Effector memory CD8-positive, alpha-beta T cell (primary cell): ENCODE measurements at places on chromosomes 5 and 9.

DNA sequence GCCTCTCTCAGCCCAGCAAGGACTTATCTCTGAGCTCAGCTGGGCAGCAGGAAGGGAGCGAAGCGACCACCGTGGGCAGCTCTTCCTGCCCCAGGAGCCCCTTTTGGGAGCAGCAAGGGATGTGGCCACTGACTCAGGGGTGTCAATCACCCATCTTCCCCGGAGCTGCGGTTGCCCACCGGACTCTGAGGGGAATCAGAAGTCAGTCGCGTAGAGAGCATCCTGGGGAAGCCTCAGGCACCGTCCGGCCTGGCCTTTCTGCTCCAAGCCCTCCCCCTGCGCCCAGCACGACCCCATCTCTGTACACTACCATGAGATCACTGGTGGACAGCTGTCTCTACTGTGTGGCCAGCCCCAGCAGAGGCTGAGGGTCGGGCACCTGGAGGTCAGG is 24.6 kb downstream of the GFI1B start:
- DNase-seq: no peak

DNA sequence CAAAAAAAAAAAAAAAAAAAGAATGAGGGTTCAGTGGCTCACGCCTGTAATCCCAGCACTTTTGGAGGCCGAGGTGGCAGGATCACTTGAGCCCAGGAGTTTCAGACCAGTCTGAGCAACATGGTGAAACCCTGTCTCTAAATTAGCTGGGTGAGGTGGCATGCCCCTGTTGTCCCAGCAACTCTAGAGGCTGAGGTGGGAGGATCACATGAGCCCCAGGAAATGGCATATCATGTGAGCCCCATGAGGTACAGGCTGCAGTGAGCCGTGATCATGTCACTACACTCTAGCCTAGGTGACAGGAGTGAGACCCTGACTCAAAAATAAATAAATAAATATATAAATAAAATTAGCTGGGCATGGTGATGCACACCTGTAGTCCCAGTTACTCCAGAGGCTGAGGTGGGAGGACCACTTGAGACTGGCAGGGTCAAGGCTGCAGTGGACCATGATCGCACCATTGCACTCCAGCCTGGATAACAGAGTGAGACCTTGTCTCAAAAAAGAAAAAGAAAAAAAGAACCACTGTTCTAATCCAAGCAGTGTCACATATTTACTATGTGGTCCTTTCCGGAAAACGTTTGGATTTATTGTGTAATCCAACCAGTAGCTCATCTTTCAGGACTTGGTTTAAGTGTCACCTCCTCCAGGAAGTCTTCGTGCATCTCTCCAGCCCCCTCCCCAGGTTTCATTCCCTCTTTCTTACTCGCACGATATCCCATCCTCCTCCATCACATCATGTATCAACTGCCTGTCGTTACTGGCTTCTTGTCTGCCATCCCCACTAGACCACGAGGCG is 12.3 kb upstream of the SPOUT1 start:
- DNase-seq: no peak

DNA sequence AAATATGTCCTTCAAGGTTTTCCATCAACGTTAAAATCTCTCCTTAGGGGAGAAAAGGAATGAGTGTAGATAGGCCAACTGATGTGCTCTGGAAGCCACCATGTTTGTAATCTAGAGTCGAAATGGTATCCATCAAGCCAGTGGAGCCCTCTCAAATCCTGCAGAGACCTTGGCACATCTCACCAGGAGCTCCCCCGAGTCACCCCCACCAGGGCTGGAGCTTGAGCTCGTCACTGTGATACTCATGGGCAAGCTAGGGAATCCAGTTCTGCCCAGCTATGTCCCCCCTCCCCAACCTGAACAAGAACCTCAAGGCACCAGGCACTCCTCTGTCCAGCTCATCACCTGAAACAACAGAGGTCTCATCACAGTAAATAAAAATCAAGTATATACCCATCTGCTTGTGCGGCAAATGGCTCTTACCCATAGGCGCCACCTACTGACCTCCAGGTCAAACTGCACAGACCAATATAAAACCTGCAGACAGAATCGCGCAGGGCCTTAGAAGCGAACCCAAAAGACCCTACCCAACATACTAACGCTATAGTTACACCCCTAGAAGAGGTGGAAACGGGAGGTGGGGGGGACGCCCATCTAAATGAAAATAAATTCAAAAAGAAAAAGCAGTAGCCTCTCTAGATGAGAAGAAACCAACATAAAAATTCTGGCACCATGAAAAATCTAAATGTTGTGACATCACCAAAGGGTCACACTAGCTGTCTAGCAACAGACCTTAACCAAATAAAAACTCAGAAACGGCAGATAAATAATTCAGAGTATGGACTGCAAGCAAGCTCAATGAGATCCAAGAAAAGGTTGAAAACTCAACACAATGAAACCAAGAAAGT is 75.0 kb downstream of the TTC39B start:
- no peak for DNase-seq

GRCh38 chr9:4986783-4987182 is 1.7 kb downstream of the JAK2 start:
- no peak for DNase-seq

GRCh38 chr5:79122973-79123372 is 11.4 kb downstream of the BHMT start:
- DNase-seq: no peak

DNA sequence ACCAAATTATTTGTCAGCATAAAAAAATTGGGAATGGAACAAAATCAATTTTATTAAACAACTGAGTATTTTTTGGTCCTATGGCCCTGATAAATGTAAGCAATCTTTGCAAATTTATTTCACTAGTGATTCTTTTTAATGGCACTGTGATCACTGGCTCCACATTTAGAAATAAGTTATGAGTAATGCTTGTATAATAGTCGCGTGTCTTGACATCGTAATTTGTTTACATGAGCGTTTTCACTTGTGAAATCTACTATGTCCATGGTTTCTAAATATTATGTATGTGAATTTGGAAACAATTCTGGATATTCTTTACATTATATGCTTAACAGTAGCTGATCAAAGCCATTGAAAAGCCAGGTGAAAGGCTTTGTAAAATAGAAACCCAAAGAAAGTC is 817.5 kb downstream of the EFNA5 start:
- no peak for DNase-seq

DNA sequence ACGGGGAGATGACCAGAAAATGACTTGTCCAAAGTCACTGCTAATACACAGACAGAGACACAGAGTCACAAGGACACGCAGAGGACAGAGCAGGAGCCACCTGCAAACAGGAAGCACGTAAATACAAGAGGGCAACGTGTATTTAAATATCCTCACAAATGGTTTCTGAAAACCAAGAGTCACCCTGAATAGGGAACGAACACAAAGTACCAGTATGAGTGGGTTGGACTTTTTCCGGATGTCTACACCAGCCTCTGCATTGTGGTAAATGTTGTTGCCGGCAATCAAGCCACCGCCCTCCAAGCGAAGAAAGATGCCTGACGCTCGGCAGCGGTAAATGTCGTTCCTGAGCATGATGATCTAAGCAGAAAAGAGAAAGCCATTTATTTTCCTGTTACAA is 44.5 kb downstream of the FBXO10 start:
- peak; percentile 27 for DNase-seq

- no peak for DNase-seq
These were observed 12.2 kb downstream of the TNIP1 start for GRCh38 chr5:151068433-151069197.

- DNase-seq: no peak
These were observed 1028.6 kb downstream of the CDH9 start for GRCh38 chr5:26009742-26010141.

GRCh38 chr5:62596691-62597090 is 18.1 kb downstream of the LRRC70 start:
- DNase-seq: no peak

GRCh38 chr9:117081641-117082317 is 333.1 kb downstream of the ASTN2 start:
- DNase-seq: no peak

GRCh38 chr9:136028760-136029470 is 66.2 kb downstream of the NACC2 start:
- DNase-seq: no peak

GRCh38 chr9:114098021-114098935 is 814 bp downstream of the KIF12 start:
- no peak for DNase-seq

GRCh38 chr9:6819529-6819928 is 61.8 kb downstream of the KDM4C start:
- no peak for DNase-seq

DNA sequence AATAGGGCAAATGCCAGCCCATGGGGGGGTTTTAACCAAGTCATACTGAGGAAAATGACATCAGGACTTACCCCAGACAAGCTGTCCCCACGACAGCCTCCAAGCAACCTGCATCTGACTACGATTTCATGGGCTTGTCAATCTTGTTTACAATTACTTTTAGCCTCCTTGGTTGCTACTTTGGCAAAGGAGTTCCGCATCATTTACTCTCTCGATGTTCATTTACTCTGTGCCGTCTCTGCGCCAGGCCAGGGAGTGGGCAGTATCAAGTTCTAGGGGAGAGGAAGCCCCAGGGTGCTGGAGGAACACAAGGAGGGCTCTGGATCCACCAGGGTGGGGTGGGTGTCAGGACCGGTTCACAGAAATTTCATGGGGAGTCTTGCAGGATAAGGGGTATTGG is 23.9 kb downstream of the PTPN3 start:
- no peak for DNase-seq

GRCh38 chr9:20208226-20208625 is 414.1 kb downstream of the MLLT3 start:
- DNase-seq: no peak

- no peak for DNase-seq
These were observed 61.5 kb downstream of the RAB14 start for GRCh38 chr9:121140162-121140561.

- DNase-seq: no peak
These were observed 32.8 kb downstream of the ZNF608 start for GRCh38 chr5:124713595-124713994.

GRCh38 chr5:1021136-1021968 is 12.8 kb downstream of the NKD2 start:
- no peak for DNase-seq

- DNase-seq: no peak
These were observed 64.8 kb downstream of the ERCC6L2 start for GRCh38 chr9:95940265-95940664.

GRCh38 chr9:136138566-136138965 is 19.9 kb upstream of the TMEM250 start:
- no peak for DNase-seq

DNA sequence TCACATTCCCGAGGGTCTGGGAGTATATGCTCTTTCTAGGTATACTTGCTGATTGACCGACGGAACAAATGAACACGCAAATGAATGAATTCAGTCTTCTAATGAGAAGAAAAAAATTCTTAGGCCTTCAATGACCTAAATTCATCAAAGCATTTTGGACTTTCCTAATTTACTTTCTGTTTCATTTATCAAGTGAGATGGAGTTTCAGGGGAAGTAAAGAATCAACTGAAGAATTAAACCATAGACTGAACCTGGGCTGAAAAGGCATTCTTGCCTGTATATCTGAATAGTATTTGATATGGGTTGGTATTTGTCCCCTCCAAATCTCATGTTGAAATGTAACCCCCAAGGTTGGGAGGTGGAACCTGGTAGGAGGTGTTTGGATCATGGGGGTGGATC is 64.1 kb downstream of the ZFAND5 start:
- DNase-seq: no peak

GRCh38 chr5:21826884-21827283 is 1026.3 kb downstream of the CDH12 start:
- DNase-seq: no peak

- no peak for DNase-seq
These were observed 220.3 kb downstream of the SPATA31D1 start for GRCh38 chr9:82208741-82209450.

- no peak for DNase-seq
These were observed 47.7 kb upstream of the FCN1 start for GRCh38 chr9:134965411-134965810.

DNA sequence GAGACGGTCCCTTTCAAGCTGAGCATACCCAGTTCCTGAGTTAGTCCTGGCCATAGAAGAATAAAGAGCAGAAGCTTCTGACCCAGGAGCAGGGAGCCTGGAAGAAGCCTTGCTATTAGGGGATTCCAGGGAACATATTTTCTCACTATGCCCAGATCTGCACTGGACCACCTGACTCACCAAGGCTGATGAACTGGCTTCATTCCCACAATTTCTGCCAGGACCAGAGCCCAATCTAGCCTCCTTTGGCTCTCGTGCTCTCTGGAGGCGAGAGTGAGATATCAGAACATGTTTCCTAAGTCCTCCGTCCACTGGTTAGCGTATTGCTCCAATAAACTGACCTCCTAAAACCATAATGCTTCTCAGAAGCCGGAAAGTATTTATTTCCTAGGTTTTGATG is 9.9 kb downstream of the GABBR2 start:
- DNase-seq: no peak

DNA sequence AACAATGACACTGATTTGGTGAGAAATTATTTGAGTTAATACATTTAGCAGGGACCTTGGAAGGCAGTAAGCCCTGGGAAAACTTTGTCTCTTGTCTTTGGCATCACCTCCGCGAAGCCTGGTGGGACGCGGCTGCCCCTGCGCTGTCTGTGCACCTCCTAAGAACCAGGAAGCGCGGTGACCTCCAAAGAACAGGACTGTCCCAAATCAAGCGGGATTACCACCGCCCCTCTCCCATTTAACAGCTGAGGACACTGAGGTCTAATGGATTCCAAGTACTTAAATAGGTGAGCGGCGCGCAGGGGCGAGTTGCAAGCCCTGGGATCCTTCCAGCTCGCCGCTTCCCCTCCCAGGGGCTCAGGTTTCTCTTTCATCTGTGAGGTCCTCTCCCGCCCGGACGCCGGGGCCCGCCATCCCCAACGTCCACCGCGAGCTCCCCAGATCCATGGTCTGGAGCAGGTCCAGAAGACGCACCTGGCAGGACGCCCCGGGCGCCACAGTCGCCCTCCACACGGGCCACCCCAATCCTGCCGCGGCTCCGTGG is 432 bp downstream of the STARD4 start:
- peak; percentile 13 for DNase-seq

DNA sequence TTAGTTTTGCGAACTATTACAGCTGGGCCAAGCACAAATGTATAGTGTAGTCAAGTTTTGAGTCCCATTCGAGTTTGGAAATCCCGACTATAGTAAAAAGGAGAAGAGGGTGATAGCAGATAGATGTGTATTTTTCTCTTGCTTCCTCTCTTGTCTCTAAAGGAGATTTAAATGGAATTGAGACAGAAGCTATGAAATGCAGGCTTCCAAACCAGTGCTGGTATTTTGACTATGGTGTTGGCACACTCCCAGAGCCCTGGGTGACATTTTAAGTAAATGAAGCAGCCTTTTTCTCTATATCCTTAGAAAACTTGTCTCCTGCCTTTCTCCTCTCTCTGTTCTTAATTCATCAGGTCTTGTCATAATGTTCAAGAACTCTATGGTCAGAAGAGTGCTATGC is 17.7 kb upstream of the AUH start:
- no peak for DNase-seq

DNA sequence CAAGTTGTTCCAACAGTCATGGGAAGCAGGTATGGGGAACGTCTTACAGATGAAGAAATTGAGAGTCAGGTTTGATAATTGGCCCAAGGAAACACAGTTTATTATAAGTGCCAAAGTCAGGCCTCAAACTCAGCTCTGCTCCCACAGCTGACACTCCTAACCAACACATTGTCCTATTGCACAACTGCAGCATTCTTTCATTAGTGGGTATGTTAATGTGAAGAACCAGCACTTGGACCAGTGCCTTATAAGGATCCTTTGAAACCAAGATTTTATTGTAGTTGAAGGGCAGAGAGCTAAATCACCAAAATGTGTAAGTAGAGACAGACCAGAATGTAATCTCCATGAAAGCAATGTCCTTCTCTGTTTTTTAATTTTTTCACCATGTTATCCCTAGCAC is 56.1 kb downstream of the GRIA1 start:
- DNase-seq: no peak
